ENCODE measurements at places on chromosomes 5 and 9. TPM values are rescaled to one million over a fixed set of nuclear protein-coding genes. Genes with fewer than 3 reads are reported as not detected.

GRCh38 chr9:127065592-127065991, 56.8 kb downstream of the ANGPTL2 start:
- no peaks in the 10 kb centered on the region for H3K27me3 ChIP-seq
- H3K36me3 ChIP-seq, result peaks cover 11% of the 10 kb centered on the region
- DNase-seq, result no peak
- H3K4me1 ChIP-seq, result peaks cover 4% of the 10 kb centered on the region
- H3K27ac ChIP-seq, result peak overlapping the region; percentile 10
- no peak overlapping the region for H3K4me3 ChIP-seq

DNA sequence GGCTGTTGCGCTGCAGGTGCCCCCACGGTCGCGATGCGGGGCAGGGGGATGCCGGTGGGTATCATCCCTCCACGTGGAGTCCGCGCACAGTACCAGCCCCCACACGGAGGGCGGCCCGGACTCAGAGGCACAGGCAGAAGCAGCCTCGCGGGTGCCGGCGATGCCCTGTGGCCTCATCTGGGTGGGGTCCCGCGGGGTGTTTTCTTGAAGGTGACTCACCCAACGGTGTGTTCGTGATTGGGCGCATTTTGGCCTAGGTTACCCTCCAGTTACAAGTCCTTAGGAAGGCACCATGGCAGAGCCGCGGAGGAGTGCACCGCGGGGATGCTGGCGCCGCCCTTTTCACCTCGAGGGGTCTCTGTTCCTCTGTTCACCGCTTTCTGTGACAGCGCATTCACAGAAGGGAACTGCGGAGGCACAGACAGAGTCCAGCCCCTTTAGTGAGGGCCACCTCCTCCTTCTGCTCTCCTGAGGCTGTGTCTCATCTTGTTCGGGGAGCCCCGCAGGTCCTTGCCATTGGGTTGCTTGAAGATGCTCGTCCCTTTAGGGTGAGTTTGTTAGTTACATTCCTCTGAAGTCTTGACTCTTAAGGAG, 21.6 kb upstream of the EXOC3 start:
- peaks cover 1% of the 10 kb centered on the region for H3K36me3 ChIP-seq
- H3K4me3 ChIP-seq, result no peak overlapping the region
- DNase-seq, result no peak
- H3K27me3 ChIP-seq, result no peaks in the 10 kb centered on the region
- H3K4me1 ChIP-seq, result peaks cover 10% of the 10 kb centered on the region
- no peak overlapping the region for H3K27ac ChIP-seq

- no peak overlapping the region for H3K27ac ChIP-seq
- H3K27me3 ChIP-seq, result no peaks in the 10 kb centered on the region
These were observed 137.7 kb upstream of the ZNF608 start for GRCh38 chr5:124884114-124884513.

DNA sequence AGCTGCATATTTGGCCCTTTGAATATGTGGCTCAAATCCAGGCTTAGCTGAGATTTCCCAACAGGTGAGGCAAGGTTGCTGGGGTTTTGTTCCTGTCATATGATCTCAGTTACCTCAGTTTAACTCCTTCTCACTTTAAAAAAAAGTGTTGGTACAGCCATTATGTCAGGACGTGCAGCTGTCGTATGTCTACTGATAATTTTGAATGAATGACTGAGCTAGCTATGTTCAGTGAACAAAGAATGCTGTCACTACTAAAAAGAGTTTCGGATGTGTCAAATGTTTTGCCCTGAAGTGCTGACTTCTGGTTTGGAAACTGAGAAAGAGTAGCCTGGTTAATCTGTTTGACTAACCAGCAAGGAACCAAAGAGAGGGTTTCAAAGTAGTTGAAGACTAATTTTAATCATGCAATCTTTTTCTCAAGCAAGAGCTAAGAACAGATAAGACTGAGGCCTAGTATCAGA, 106.3 kb upstream of the NR3C1 start:
- no peak overlapping the region for H3K4me3 ChIP-seq
- H3K4me1 ChIP-seq, result peaks cover 27% of the 10 kb centered on the region
- no peak for DNase-seq
- H3K27me3 ChIP-seq, result no peaks in the 10 kb centered on the region
- H3K36me3 ChIP-seq, result no peaks in the 10 kb centered on the region

- H3K27me3 ChIP-seq, result no peaks in the 10 kb centered on the region
- H3K36me3 ChIP-seq, result no peaks in the 10 kb centered on the region
- no peak for DNase-seq
These were observed 4.7 kb downstream of the CCIN start for GRCh38 chr9:36173861-36174260.

DNA sequence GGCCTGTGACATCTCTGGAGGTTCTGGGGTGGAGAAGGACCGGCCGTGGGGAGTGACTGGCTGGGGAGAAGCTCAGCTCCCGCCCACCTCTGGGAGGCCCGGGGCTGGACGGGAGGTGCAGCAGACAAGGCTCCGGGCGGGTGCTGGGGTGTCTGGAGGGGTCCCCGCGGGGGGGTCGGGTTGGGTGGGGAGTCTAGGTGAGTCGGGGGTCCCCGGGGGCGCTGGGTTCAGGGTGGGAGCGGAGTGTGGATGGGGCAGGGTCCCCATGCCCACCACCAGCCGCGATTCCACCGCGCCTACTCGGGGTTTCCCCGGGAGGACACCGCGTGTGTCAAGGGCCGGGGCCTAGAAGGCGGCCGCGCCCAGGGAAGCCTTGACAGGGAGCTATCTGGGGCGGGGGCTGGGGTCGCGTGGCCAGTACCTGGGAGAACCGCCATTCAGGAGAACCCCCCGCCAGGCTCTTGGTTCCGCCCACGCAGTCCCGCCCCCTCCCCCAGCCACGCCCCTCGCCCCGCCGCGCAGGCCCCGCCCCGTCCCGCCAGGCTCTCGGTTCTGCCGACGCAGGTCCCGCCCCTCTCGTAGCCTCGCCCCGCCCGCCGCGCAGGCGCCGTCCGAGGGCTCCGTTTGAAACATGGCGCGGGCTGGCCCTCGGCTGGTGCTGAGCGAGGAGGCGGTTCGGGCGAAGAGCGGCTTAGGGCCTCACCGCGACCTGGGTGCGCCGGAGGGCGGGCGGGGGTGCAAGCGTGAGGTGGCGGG, at the start of gene CEP72:
TSS of gene CEP72 (plus strand) at position 610 of the 756 bp plus-strand sequence. CDS start at position 632, 22 bp downstream.
- peak; percentile 95 for DNase-seq
- peaks cover 25% of the 10 kb centered on the region for H3K36me3 ChIP-seq
- peaks cover 3% of the 10 kb centered on the region for H3K27me3 ChIP-seq
- H3K4me1 ChIP-seq, result peaks cover 16% of the 10 kb centered on the region
- H3K4me3 ChIP-seq, result peak within 1 kb of the TSS; percentile 91

GRCh38 chr9:107270580-107270979, 12.5 kb upstream of the RAD23B start:
- no peak overlapping the region for H3K4me3 ChIP-seq
- H3K27me3 ChIP-seq, result no peaks in the 10 kb centered on the region
- DNase-seq, result no peak

GRCh38 chr9:114301798-114302565, 20.9 kb upstream of the ORM1 start:
- H3K27me3 ChIP-seq, result no peaks in the 10 kb centered on the region
- no peak overlapping the region for H3K4me3 ChIP-seq
- peaks cover 35% of the 10 kb centered on the region for H3K36me3 ChIP-seq
- peaks cover 4% of the 10 kb centered on the region for H3K4me1 ChIP-seq

The GDA gene
- total RNA-seq, result 0.58 TPM

DNA sequence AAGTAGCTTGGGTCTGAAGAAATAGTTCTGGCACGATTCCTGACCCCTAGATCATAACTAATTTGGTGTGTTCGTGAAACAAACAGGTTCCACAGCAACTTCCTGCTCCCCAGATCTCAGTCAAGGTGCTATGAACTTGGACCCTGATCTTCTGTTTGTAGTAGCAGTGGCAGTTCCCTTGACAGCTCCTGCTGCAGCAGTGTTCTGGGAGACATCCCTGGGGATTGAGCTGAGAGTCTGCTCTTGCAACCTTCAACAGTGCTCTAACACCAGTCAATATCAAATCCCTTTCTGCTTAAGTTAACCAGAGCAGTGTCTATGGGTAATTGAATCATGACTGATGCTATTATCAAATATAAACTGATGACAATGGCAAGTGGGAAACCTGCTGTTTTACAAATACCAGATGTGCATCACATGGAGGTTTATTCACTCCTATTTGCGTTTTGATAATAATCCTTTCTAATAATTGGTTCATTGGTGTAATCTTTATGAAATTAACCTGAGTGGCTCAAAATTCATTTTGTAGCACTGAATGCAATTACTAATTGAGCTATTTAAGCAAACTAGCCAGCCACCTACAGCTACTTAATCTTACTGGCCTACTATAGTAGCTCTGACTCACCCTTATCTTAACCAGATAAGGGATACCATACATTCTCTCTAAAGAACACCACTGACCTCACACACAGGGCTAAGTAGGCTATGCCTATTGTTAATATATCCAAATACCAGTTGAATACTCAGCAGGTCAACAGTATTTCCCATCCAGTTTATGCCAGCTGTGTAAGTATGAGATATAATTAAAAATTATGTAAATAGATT, 21.9 kb downstream of the KDM4C start:
- no peak for DNase-seq
- peaks cover 13% of the 10 kb centered on the region for H3K4me1 ChIP-seq
- H3K36me3 ChIP-seq, result peaks cover 1% of the 10 kb centered on the region
- no peaks in the 10 kb centered on the region for H3K27me3 ChIP-seq

GRCh38 chr9:107439991-107440456, 49.5 kb downstream of the KLF4 start:
- peaks cover 4% of the 10 kb centered on the region for H3K4me1 ChIP-seq
- no peaks in the 10 kb centered on the region for H3K27me3 ChIP-seq
- no peak overlapping the region for H3K4me3 ChIP-seq
- H3K27ac ChIP-seq, result no peak overlapping the region
- H3K36me3 ChIP-seq, result no peaks in the 10 kb centered on the region

- H3K4me3 ChIP-seq, result peak overlapping the region; percentile 85
- peaks cover 4% of the 10 kb centered on the region for H3K36me3 ChIP-seq
- H3K27ac ChIP-seq, result peak overlapping the region; percentile 94
- peaks cover 36% of the 10 kb centered on the region for H3K4me1 ChIP-seq
These were observed 3.7 kb downstream of the PITX1 start for GRCh38 chr5:135030123-135030955.

The PTGDS gene
- total RNA-seq, result 58.0 TPM

GRCh38 chr5:144088206-144089064, 82.0 kb downstream of the YIPF5 start:
- H3K36me3 ChIP-seq, result no peaks in the 10 kb centered on the region
- H3K4me3 ChIP-seq, result no peak overlapping the region
- peak overlapping the region; percentile 86 for H3K27ac ChIP-seq
- H3K4me1 ChIP-seq, result peaks cover 40% of the 10 kb centered on the region
- no peak for DNase-seq

The SEMA6A gene
- 129 TPM for total RNA-seq

The KCNIP1 gene
- total RNA-seq, result 2.3 TPM

DNA sequence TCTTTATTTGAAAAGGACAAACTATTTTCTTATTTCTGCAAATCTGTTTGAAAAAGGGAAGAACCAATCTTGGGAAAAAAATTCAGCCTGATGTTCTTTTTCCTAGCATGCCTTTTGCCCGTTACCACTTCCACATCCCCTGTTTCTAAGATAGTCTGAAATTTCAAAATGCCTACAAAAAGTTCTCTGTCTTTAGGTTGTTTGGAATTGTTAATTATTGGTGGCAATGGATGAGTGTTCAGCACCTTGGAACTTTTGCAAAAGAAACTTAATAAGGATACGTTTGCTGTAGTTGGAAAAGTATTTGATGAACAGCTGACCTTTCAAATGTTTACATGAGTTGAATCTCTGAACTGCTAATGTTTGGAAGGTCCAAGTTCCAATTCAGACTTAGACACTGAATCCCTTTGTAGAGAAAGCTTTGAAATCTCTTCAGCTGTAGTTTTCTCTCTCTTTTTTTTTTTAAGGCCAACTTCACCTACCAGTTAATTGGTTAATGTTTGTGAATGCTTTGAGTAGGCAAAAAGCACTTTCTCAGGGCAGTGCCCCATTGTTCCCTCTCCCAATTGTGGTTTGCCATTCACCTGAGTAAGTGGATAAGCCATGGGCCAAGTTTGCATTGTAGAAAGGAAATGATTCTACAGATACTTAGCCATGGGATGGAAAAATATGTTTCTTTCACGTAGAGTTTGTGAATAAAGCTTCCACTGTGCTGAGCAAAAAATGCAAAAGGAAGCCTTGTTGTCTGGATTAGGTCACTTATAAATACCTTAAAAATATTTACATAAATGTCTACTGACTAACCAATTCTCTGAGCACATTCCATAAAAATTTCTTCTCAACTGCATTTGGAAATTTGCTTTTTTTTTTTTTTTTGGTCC, 156.4 kb upstream of the ELL2 start:
- peaks cover 2% of the 10 kb centered on the region for H3K27me3 ChIP-seq
- H3K27ac ChIP-seq, result no peak overlapping the region
- DNase-seq, result no peak
- H3K4me3 ChIP-seq, result no peak overlapping the region

The ANKDD1B gene
- total RNA-seq, result 1.5 TPM

DNA sequence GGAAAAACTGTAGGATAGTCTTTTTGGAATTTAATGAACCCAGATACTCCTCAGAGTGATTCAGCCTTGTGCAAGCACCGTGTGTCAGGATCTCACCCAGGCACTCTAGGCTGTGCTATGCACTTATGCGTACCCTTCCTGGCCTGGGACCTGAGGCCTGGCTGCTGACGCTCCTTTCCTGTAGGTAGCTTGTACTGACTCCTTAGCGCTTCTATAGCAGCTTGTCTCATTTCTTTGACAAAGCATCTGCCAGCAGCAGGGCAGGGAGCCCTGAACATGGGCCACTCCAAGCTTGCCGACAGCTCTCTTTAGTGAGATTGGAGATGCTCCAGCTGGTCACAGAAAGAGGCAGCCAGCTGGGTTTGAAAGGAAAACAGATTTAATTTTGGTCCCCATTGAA, 147.3 kb downstream of the SGCD start:
- H3K4me1 ChIP-seq, result peaks cover 16% of the 10 kb centered on the region
- DNase-seq, result no peak
- H3K4me3 ChIP-seq, result no peak overlapping the region
- H3K27ac ChIP-seq, result no peak overlapping the region

DNA sequence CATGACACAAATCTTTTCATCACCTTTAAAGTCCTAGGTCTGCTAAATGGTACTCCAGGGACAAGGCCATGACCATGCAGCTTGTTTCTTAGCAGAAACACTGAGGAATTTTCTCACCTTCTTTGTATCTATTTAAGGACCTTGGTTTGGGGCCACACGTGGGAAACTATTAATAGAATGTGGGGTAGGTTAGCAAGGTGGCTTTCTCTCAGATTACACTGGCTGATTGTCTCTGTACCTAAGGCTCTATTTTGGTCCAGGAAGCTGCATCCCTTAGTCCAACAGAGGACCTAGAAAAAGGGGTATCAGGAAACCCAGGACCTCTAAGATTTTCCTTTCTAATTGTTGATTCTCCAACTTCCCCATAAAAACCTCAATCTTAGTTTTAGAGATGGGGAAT, 36.3 kb upstream of the FRMD3 start:
- no peak for DNase-seq
- peaks cover 8% of the 10 kb centered on the region for H3K27me3 ChIP-seq
- H3K4me1 ChIP-seq, result no peaks in the 10 kb centered on the region

All from mesothelial cell of epicardium (in vitro differentiated cells).